HS-5 (cell line): ENCODE measurements at places on chromosomes 12 and 14.

DNA sequence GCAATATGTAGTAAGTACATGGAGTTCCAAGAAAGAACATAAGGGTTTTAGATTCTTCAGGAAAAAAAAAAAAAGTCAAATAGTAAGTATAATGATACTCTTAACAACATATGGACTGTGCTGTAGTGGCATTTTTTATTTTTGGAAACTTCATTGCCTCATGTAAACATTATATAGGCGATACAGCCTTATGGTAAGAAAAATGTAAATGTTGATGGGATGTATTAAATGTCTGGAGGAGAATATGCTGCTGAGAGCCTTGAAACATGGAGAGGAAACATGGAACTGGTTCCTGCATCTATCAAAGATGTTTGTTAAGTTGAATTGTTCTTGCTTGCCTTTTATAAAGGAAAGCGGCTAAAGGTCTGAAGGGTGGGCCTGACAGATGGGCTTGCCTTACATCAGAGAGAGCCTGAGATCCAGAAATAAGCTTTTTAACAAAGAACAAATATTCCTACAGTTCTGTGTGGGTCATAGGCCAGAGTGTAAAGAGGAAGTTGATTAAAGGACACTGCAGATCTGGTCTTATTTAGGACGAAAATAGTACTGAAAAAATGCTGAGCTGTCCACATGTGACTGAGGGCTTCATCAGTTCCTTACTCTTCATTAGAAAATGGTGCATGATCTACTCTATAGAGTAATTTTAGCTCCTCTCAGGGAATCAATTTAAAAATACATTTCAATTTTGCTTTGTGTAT is 448.1 kb upstream of the DCN start:
- DNase-seq, result no peak

DNA sequence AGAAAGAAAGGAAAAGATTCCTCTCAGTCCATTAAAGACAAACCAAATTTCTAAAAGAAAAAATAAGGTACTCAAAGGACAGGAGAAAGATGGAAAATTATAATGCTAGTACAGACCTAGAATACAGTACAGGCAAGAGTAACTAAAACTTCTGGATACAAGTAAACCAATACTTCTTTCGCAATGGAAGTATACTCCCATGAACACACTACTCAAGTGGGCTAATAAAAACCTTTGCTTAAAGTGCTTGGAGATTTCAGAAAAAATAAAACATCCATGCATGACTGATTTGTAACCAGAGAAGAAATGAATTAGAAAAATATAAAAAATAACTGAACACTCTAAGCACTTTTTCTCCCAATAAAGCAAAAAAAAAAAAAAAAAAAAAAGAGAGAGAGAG is 3.5 kb downstream of the ZBTB25 start:
- DNase-seq, result no peak

GRCh38 chr14:101087614-101088394 is 184.3 kb upstream of the RTL1 start:
- no peak for DNase-seq

GRCh38 chr14:21840765-21841164 is 167.1 kb upstream of the OR4E1 start:
- DNase-seq, result no peak

- DNase-seq, result peak; percentile 65
Measured at GRCh38 chr12:27907766-27908165, 64.8 kb downstream of the PTHLH start.

GRCh38 chr12:106747973-106748436 is 26.5 kb upstream of the RIC8B start:
- DNase-seq, result no peak
